ENCODE measurements at places on chromosomes 16 and 17. TPM values are rescaled to one million over a fixed set of nuclear protein-coding genes. Genes with fewer than 3 reads are reported as not detected.
A peak's percentile ranks its signal among the peaks of the same experiment; 100 is the strongest.

GRCh38 chr16:65500007-65500406, 378.1 kb upstream of the CDH11 start:
- no peaks in the 10 kb centered on the region for H3K27me3 ChIP-seq
- H3K4me3 ChIP-seq, result no peak overlapping the region
- no peaks in the 10 kb centered on the region for H3K36me3 ChIP-seq
- no peak for DNase-seq

DNA sequence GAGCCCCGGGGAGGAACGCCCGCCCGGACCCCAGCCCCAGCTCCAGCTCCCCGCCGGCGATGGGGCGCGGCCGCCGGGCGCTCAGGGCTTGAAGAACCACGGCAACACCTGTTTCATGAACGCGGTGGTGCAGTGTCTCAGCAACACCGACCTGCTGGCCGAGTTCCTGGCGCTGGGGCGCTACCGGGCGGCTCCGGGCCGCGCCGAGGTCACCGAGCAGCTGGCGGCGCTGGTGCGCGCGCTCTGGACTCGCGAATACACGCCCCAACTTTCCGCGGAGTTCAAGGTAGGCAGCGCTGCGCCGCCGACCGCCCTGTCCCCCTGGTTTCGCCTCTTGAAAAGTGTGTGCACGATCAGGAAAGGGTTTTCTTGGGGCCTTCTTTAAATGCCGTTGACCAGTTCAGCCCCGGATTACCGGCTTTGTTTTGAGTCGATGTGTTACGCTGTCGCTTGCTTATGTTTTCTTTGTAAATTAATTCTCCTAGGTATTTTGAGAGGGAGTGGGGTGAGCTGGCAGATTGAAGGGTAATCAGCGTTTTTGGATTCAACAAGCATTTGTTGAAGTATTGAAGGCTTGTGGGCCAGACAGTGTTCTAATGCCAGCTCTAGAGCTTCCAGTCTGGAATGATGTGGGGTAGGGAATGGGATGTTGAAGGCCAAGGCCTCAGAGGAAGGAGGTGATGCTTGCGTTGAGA, 681 bp downstream of the USP43 start:
- peaks cover 13% of the 10 kb centered on the region for H3K4me1 ChIP-seq
- no peaks in the 10 kb centered on the region for H3K36me3 ChIP-seq
- H3K27me3 ChIP-seq, result no peaks in the 10 kb centered on the region
- H3K4me3 ChIP-seq, result peak overlapping the region; percentile 72
- peak; percentile 89 for DNase-seq

- H3K27me3 ChIP-seq, result no peaks in the 10 kb centered on the region
- no peak for DNase-seq
- peaks cover 3% of the 10 kb centered on the region for H3K4me1 ChIP-seq
- H3K36me3 ChIP-seq, result no peaks in the 10 kb centered on the region
- H3K27ac ChIP-seq, result no peak overlapping the region
Measured at GRCh38 chr16:1350691-1351090, 987 bp downstream of the TSR3 start.

GRCh38 chr16:35734728-35735402, 2275.5 kb downstream of the TP53TG3F start:
- H3K27me3 ChIP-seq, result no peaks in the 10 kb centered on the region
- no peak overlapping the region for H3K4me3 ChIP-seq
- no peak overlapping the region for H3K27ac ChIP-seq
- no peaks in the 10 kb centered on the region for H3K36me3 ChIP-seq

The MYH8 gene
- polyA plus RNA-seq, result 0.11 TPM

- no peaks in the 10 kb centered on the region for H3K27me3 ChIP-seq
- H3K27ac ChIP-seq, result peak overlapping the region; percentile 59
- H3K4me1 ChIP-seq, result peaks cover 26% of the 10 kb centered on the region
- H3K36me3 ChIP-seq, result no peaks in the 10 kb centered on the region
- H3K4me3 ChIP-seq, result no peak overlapping the region
Measured at GRCh38 chr17:15513856-15514459, 46.5 kb upstream of the CDRT4 start.

The KRTAP4-9 gene
- not detected for polyA plus RNA-seq

The GTF3C1 gene
- 41.5 TPM for polyA plus RNA-seq

- no peak overlapping the region for H3K27ac ChIP-seq
- H3K4me3 ChIP-seq, result no peak overlapping the region
- no peaks in the 10 kb centered on the region for H3K27me3 ChIP-seq
- DNase-seq, result no peak
- no peaks in the 10 kb centered on the region for H3K36me3 ChIP-seq
Measured at GRCh38 chr17:80639658-80640057, 95.0 kb downstream of the RPTOR start.

- no peaks in the 10 kb centered on the region for H3K4me1 ChIP-seq
- H3K4me3 ChIP-seq, result no peak overlapping the region
- DNase-seq, result no peak
- no peaks in the 10 kb centered on the region for H3K36me3 ChIP-seq
- H3K27me3 ChIP-seq, result no peaks in the 10 kb centered on the region
Measured at GRCh38 chr17:2635675-2636074, 42.2 kb downstream of the PAFAH1B1 start.

- DNase-seq, result no peak
- no peaks in the 10 kb centered on the region for H3K27me3 ChIP-seq
- no peaks in the 10 kb centered on the region for H3K36me3 ChIP-seq
Measured at GRCh38 chr17:38851434-38851833, 2.1 kb downstream of the RPL23 start.

- peak overlapping the region; percentile 64 for H3K27ac ChIP-seq
- peaks cover 17% of the 10 kb centered on the region for H3K4me1 ChIP-seq
- peak; percentile 70 for DNase-seq
- no peak overlapping the region for H3K4me3 ChIP-seq
- no peaks in the 10 kb centered on the region for H3K36me3 ChIP-seq
- H3K27me3 ChIP-seq, result no peaks in the 10 kb centered on the region
Measured at GRCh38 chr17:18950944-18951905, 740 bp upstream of the SLC5A10 start.

DNA sequence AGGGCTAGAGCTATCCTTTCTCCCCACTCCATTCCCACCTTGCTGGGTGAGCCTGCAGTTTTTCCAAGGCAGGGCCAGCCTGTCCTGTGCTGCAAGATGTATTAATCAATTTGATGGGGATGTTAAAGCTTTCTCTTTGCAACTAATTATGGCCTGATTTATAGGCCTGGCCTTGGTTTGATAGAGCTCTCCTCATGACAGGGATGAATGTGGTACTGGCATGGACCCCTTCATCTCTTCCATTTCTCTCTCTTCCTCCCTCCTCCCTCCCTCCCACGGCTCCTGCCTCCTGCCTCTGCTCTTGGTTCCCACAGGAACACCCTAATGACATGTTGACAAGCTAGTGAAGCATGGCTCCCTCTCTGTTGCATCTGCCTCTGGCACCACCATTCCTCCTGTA, 47.2 kb upstream of the SKAP1 start:
- DNase-seq, result no peak
- H3K27ac ChIP-seq, result no peak overlapping the region
- no peak overlapping the region for H3K4me3 ChIP-seq

GRCh38 chr16:67718668-67719047, 458 bp downstream of the GFOD2 start:
- no peak overlapping the region for H3K27ac ChIP-seq
- H3K36me3 ChIP-seq, result no peaks in the 10 kb centered on the region
- DNase-seq, result no peak
- H3K4me1 ChIP-seq, result peaks cover 9% of the 10 kb centered on the region

The TBC1D3C gene
- not detected for polyA plus RNA-seq

GRCh38 chr16:67883872-67884261, 818 bp upstream of the NRN1L start:
- no peak overlapping the region for H3K4me3 ChIP-seq
- H3K4me1 ChIP-seq, result peaks cover 3% of the 10 kb centered on the region
- H3K36me3 ChIP-seq, result no peaks in the 10 kb centered on the region
- peak; percentile 79 for DNase-seq
- H3K27ac ChIP-seq, result no peak overlapping the region

GRCh38 chr16:27906883-27907282, 156.6 kb downstream of the GSG1L start:
- H3K36me3 ChIP-seq, result no peaks in the 10 kb centered on the region
- no peak overlapping the region for H3K27ac ChIP-seq
- H3K4me1 ChIP-seq, result no peaks in the 10 kb centered on the region
- H3K4me3 ChIP-seq, result no peak overlapping the region

The TNFRSF17 gene
- polyA plus RNA-seq, result not detected
